ENCODE measurements at places on chromosomes 1 and 21.

DNA sequence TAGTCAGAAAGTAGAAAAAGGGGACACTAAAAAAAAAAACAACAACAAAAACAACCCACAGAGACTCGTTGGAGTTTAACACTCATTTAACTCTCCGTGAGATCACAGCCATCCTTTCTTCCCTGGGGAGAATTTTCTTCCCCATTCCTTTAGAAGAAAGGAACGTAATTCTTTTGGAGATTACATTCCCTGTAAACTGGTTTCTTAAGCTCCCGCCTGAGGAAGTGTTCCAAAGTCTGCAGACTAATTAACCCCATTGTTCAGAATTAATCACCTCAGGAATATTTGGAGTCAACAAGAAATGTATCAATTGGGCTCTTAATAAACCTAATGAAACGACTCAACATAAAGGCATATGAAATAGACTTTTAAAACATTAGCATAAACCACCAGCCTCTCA lies 228.2 kb upstream of the CSF3R start:
- H3K36me3 ChIP-seq, result no peaks in the 10 kb centered on the region
- no peak overlapping the region for H3K4me3 ChIP-seq
- H3K27me3 ChIP-seq, result peaks cover 6% of the 10 kb centered on the region
- no peak overlapping the region for H3K27ac ChIP-seq
- DNase-seq, result no peak

GRCh38 chr1:210769473-210769872 lies 364.5 kb downstream of the KCNH1 start:
- no peak overlapping the region for H3K27ac ChIP-seq
- no peaks in the 10 kb centered on the region for H3K36me3 ChIP-seq
- no peak overlapping the region for H3K4me3 ChIP-seq

DNA sequence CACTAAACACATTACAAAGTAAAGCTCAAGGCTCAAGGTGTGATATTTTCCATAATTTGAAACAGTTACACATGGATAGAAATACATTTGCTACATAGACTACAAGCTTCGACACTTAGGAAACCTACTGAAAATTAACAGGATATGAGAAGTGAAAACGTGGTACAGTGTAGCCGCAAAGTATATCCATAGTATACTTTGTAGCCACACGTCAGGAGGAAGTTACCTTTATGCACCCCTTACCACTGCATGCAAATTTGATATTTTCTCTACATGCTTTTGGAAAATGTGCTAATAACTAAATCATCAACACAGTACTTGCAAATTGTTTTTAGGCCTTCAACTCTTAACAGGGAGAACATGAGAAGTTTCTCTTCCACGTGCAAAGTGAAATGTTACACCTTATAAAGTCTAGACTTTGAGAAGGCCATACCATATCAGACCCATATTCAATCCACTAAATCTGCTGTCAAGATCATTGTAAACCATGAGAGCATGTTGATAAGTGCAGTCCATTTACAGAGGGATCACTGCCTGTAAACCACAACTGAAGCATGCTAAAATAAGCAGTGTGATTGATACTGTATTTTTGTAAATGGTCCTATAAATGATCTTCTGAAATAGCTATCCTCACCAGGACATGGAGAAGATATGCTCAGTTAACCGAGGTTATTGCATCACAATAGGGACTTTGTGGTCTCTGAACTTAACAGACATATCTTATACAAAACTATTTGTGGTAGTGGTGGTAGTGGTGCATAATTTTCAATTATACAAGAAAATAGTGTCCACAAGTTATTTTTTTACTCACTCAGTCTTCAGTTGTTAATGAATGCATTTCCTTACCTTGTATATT lies 64.7 kb downstream of the VAV3 start:
- H3K4me3 ChIP-seq, result no peak overlapping the region
- no peak for DNase-seq
- peaks cover 24% of the 10 kb centered on the region for H3K4me1 ChIP-seq
- no peaks in the 10 kb centered on the region for H3K27me3 ChIP-seq
- no peak overlapping the region for H3K27ac ChIP-seq

- no peak overlapping the region for H3K4me3 ChIP-seq
- peaks cover 7% of the 10 kb centered on the region for H3K27me3 ChIP-seq
- DNase-seq, result peak; percentile 58
- H3K27ac ChIP-seq, result no peak overlapping the region
Measured at GRCh38 chr1:207993477-207994445, 82.8 kb upstream of the CD34 start.

DNA sequence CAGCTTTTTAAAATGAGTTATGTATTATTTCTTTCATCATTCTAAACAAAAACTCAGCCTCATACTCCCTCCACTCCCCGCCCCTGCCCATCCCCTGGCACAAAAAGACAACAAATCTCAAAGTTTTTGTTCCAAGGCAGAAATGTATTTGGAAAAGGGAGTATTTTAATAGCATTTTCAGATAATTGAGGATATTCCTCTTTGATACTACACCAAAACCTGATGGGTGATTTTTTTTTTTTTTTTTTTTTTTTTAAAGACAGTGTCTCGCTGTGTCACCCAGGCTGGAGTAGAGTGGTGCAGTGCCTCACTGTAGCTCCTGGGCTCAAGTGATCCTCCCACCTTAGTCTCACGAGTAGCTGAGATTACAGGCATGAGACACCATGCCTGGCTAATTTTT lies 16.2 kb downstream of the SLC16A1 start:
- peaks cover 68% of the 10 kb centered on the region for H3K4me1 ChIP-seq
- H3K36me3 ChIP-seq, result peaks cover 23% of the 10 kb centered on the region
- DNase-seq, result no peak

- H3K27ac ChIP-seq, result peak overlapping the region; percentile 76
- H3K36me3 ChIP-seq, result peaks cover 42% of the 10 kb centered on the region
- DNase-seq, result no peak
- H3K27me3 ChIP-seq, result no peaks in the 10 kb centered on the region
- H3K4me1 ChIP-seq, result peaks cover 38% of the 10 kb centered on the region
Measured at GRCh38 chr1:21705303-21705980, 36.3 kb upstream of the RAP1GAP start.

- H3K36me3 ChIP-seq, result no peaks in the 10 kb centered on the region
- H3K4me3 ChIP-seq, result no peak overlapping the region
- H3K27ac ChIP-seq, result no peak overlapping the region
- peaks cover 14% of the 10 kb centered on the region for H3K4me1 ChIP-seq
- peaks cover 11% of the 10 kb centered on the region for H3K27me3 ChIP-seq
Measured at GRCh38 chr1:10830961-10831668, 34.7 kb upstream of the CASZ1 start.

DNA sequence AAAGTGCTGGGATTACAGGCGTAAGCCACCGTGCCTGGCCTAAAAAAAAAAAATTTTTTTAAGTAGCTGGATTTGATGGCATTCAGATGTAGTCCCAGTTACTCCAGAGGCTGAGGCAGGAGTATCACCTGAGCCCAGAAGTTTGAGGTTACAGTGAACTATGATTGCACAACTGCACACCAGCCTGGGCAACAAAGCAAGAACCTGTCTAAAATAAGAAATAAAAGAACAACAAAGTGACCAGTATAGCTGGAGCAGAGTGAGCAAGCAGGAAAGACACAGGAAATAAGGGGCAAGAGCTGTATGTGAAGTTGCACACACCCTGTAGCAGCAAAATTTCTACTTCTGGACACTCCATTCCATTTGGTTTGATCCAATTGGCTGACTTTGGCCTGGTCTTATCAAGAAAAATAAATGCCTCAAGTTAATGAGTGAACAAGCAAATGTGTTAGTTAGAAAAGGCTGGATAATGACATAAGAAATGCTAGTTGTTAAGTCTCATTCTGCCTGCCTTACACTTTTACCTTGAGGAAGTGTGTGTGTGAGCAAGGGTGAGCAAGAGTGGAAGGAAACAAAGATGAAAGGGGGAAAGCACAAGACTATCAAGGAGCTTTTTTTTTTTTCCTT lies 7.9 kb downstream of the ATP5IF1 start:
- no peaks in the 10 kb centered on the region for H3K27me3 ChIP-seq
- no peak overlapping the region for H3K4me3 ChIP-seq
- no peak overlapping the region for H3K27ac ChIP-seq
- peaks cover 20% of the 10 kb centered on the region for H3K4me1 ChIP-seq

GRCh38 chr21:44304011-44304616 lies 4.3 kb downstream of the PFKL start:
- no peak for DNase-seq
- 0 out of 2 replicates have a peak, but pooled peaks cover 3% of the 10 kb centered on the region for H3K27me3 ChIP-seq
- H3K4me3 ChIP-seq, result no peak overlapping the region

GRCh38 chr1:19123837-19124236 lies 86.2 kb downstream of the UBR4 start:
- no peak for DNase-seq
- H3K36me3 ChIP-seq, result peaks cover 95% of the 10 kb centered on the region
- H3K4me3 ChIP-seq, result no peak overlapping the region
- H3K4me1 ChIP-seq, result no peaks in the 10 kb centered on the region

GRCh38 chr1:27864264-27864895 lies 8.0 kb upstream of the THEMIS2 start:
- no peak overlapping the region for H3K4me3 ChIP-seq
- no peak overlapping the region for H3K27ac ChIP-seq
- H3K4me1 ChIP-seq, result peaks cover 6% of the 10 kb centered on the region
- no peaks in the 10 kb centered on the region for H3K36me3 ChIP-seq

GRCh38 chr1:238681021-238681420 lies 705.3 kb upstream of the CHRM3 start:
- peaks cover 9% of the 10 kb centered on the region for H3K36me3 ChIP-seq
- no peak for DNase-seq
- H3K4me3 ChIP-seq, result no peak overlapping the region
- no peaks in the 10 kb centered on the region for H3K4me1 ChIP-seq
- H3K27me3 ChIP-seq, result no peaks in the 10 kb centered on the region

- no peak overlapping the region for H3K4me3 ChIP-seq
- H3K27me3 ChIP-seq, result no peaks in the 10 kb centered on the region
- peaks cover 7% of the 10 kb centered on the region for H3K4me1 ChIP-seq
- no peak for DNase-seq
- H3K27ac ChIP-seq, result peak overlapping the region; percentile 52
Measured at GRCh38 chr21:14566894-14567293, 20.8 kb upstream of the SAMSN1 start.
